OCI-LY7 (cell line): ENCODE measurements at places on chromosomes 7 and 10.

GRCh38 chr10:62626817-62627216 is 177.7 kb upstream of the ADO start:
- DNase-seq, result no peak

DNA sequence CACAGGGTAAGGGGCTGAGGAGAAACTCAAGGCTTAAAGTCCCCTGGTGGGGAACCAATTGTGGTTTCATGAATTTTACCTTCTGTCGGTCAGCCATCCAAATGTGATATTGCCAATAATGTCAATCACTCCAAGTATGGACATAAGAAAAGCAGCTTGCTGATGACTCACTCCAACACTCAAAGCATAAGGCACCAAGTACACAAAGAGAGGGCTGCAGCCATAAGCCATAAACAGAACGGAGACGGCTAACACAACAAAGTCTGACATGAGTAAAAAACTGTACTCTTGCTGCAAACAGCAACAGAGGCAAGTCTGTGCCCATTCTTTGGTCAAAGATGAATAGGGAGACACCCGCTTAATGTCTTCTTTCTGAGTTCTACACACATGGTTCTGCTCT is 24.2 kb downstream of the IFIT5 start:
- no peak for DNase-seq

GRCh38 chr10:6537770-6538169 is 42.3 kb downstream of the PRKCQ start:
- DNase-seq, result no peak

DNA sequence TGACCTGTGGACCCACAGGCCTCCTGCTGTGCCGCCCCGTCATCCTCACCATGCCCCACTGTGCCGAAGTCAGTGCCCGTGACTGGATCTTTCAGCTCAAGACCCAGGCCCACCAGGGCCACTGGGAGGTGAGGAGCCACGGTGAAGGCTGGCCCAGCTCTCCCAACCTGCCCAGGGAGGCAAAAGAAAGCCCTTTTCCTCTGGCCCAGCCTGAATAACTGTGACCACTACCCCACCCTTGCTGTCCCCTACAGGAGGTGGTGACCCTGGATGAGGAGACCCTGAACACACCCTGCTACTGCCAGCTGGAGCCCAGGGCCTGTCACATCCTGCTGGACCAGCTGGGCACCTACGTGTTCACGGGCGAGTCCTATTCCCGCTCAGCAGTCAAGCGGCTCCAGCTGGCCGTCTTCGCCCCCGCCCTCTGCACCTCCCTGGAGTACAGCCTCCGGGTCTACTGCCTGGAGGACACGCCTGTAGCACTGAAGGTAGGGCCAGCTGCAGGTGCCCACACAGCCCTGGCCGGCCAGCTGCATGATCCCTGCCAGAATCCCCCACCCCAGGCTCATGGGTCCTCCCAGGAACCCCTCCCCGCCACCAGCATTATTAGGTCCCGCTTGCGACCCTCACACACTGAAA is 25.5 kb upstream of the SLC29A3 start:
- no peak for DNase-seq

GRCh38 chr7:39950473-39951225 is 593 bp downstream of the CDK13 start:
- DNase-seq, result peak; percentile 62

DNA sequence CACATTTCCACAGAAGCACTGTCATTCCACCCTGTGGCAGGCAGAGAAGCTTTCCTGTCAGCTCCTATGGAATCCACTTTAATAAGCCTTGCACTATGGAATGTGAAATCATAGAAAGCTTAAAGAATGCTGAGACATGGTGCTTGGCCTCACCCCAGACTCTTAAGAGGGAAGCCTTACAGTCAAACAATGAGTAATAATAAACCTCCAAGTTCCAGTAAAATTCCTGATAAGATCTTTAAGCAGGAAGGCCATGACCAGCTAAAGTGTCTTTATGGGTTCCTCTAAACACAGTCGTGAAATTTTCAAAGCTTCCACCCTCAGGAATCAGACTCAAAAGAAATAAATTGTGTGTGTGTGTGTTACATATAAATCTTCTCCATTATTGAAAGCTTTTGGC is 11.9 kb upstream of the TEX36 start:
- no peak for DNase-seq

DNA sequence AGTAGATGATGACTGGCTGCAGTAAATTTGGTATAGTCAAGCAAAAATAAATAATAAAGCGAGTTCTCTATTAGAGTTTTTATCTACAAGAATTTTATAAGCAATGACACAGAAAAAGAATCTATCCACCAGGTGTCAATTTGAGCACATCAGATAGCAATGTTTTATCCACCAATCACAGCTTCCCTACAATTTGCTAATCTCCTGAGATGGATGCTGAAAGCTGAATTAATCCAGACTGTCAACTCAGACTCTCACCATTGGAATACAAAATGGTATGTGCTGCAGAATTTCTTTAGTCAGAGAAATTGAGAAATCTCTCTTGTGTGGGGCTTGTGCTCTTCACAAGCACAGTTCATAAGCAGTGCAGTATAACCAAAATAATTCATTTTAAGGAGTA is 888.9 kb upstream of the GHITM start:
- no peak for DNase-seq

- no peak for DNase-seq
These were observed 48.4 kb downstream of the NKX6-2 start for GRCh38 chr10:132737390-132738048.

DNA sequence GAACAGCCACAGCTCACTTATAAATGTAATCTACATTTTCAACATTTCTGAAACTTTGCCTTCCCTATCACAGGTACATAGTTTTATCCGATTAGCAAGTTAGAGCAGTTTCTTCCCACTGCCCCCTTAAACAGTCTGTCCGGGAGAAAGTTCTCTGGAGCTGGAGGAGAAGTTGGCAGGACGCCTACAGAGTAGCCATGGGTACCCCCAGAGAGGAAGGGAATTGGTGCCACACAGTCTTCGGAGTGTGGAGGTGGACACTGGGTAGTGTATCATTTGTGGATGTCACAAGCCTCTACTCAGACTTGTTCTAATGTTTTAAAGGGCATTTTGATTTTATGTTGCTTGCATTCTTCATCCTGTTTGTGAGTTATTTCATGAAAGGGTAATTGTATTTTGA is 39.0 kb downstream of the TAF3 start:
- no peak for DNase-seq

- no peak for DNase-seq
These were observed 112.2 kb downstream of the EXOC4 start for GRCh38 chr7:133364959-133365690.

DNA sequence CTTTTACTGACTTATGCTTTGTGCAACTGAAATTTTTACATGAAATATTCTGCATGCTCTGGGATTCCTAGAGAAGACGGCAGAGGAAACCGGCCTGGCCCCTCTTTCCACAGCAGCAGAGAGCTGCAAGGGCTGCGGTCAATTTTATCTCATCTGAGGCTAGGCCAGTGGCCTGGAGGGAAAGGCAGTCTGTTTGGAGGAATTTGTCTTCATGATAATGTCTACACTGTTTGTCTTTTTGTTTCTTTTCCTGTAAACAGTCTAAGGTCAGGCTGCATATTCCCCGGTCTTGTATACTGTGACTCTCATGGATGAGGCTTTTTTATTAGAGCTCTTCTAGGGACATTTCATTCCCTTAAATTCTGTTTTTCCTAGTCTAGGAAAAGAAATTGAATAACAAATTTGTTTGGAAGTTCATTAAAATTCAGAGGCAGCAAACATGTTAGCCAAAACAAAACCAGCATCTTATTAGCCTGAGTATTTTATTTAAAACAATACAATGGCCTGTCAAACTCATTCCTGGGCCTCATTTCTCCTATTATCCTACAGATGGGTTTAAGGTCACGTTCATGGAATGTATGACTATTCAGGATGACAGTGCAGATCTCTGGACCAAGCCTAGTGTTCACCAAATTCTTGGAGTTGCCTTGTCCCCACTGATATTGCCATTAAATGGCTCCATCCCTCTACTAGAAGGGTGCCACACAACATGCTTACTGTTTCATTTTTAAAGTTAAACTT is 26.4 kb downstream of the LAMB4 start:
- DNase-seq, result no peak

DNA sequence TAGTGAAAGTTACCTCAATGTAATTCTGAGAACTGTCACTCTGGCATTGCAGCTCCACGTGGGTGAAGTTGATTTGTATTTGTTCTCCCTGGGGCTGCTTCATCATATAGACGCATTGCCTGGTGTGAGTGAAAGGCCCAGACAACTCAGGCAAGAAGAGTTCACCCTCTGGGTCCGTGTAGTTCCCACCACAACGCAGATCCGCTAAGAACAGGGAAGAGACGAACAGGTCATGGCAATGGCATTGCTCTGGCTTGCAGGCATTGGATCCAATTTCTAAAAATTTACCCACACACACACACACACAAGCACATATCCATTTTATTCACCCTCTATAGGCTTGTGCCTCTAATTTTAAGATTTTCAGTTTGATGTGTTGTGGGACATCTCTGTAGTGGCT is 45.4 kb downstream of the CUBN start:
- no peak for DNase-seq

DNA sequence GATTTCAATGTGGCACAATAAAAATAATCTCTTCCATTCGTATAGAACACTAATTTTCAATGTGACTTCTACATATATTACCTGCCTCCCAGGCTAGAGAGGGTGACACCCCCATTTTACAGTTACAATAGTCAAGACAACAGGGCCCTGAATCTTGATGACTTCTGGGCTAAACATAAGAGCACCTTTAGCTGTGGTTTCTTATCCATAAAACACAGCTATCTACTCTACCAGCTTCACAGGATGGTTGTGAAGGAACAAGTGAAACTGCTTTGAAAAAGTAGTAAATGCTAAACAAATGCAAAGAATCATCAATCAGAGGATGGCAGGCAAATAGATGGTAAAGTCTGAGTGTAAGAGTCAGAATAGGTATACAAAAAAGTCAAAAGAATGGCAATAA is 3.6 kb upstream of the TLL2 start:
- DNase-seq, result no peak

- DNase-seq, result peak; percentile 85
These were observed 151.5 kb downstream of the ANK3 start for GRCh38 chr10:60237977-60238758.

- DNase-seq, result no peak
These were observed 111.0 kb downstream of the GRID1 start for GRCh38 chr10:86255405-86256251.

DNA sequence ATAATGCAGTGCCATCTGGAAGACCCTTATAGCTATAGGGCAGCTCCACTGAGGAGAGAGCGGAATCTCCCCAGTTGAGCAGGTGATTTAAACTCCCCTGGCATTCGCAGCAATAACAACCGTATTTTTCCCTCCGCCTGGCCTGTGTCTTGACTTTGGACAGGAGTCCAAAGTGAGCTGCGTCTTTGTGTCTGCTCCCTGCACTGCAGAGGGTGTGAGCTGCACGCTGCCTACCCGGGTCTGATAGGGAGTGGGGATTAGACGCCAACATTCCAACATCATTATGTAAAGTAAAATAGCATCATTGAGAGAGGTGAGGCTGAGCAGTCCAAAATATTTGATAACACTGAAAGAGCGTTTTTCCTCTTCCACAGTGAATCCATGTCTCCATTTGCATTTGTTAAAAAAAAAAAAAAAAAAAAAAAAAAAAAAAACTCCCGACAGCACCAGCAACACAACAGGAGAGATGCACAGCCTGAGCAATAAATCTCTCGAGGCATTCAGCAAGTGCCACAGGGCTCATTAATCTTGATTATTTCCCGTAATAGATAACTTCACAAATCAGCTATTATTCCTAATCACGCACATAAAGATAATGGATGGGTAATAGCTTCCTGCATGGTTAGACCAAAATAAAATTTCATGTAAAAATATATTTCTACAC is 68.6 kb downstream of the CELF2 start:
- DNase-seq, result no peak

DNA sequence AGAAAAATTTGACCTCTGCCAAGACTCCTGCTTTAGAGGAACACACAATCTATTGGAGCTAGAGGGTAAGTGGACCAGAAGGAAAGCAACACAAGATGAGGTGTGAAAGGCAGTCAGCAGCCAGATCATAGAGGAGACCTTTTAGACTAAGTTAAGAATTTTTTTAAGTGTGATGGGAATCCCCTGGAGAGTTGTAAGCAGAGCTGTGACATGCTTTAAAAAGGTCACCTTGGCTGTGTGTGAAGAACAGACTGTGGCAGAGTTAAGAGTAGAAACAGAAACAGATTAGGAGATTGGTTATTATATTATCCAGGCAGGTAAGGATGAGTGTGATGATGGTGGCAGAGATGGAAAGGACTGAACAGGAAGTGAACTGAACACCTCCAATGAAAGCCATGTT is 23.5 kb downstream of the CPEB3 start:
- no peak for DNase-seq

- DNase-seq, result no peak
These were observed 54.2 kb downstream of the RBM20 start for GRCh38 chr10:110698340-110698739.
